ENCODE measurements at places on chromosomes 4 and X. TPM values are rescaled to one million over a fixed set of nuclear protein-coding genes. Genes with fewer than 3 reads are reported as not detected.

Gene HSFX1
- total RNA-seq = 0.89 TPM

Gene TFDP3
- not detected for total RNA-seq

DNA sequence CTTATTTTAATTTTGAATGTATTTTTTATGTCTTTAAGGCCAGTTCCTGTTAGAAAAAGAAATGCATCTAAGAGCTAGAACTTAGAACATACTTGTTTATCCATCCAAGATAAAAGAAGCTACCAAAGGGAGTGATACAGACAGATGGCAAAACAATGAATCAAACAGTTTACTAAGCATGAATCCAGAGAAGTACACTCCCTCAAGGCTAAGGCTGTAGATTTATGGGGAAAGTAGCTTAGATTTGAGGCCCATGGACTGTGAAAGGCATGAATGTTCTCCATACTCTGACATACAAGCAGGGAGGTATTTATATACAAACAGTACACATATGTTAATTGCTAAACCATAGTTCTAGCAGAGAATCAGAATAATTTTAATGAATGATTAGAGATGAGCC lies 255.3 kb upstream of the NRK start:
- no peak overlapping the region for H3K27ac ChIP-seq
- H3K36me3 ChIP-seq = no peaks in the 10 kb centered on the region
- H3K4me1 ChIP-seq = no peaks in the 10 kb centered on the region
- H3K4me3 ChIP-seq = no peak overlapping the region
- no peaks in the 10 kb centered on the region for H3K27me3 ChIP-seq
- DNase-seq = no peak

- H3K27me3 ChIP-seq = no peaks in the 10 kb centered on the region
- H3K27ac ChIP-seq = no peak overlapping the region
- H3K4me3 ChIP-seq = no peak overlapping the region
- H3K36me3 ChIP-seq = no peaks in the 10 kb centered on the region
- DNase-seq = no peak
- H3K4me1 ChIP-seq = no peaks in the 10 kb centered on the region
Measured at GRCh38 chr4:115537387-115537786, 424.0 kb upstream of the NDST4 start.

- H3K27me3 ChIP-seq = no peaks in the 10 kb centered on the region
- H3K4me1 ChIP-seq = peaks cover 46% of the 10 kb centered on the region
- DNase-seq = no peak
- peak overlapping the region; percentile 0 for H3K27ac ChIP-seq
- H3K36me3 ChIP-seq = peaks cover 31% of the 10 kb centered on the region
Measured at GRCh38 chrX:46576458-46576857, 2.9 kb downstream of the CHST7 start.

Gene BMP2K
- total RNA-seq = 23.2 TPM

- peaks cover 7% of the 10 kb centered on the region for H3K4me1 ChIP-seq
- no peak overlapping the region for H3K4me3 ChIP-seq
- DNase-seq = no peak
- H3K27me3 ChIP-seq = peaks cover 9% of the 10 kb centered on the region
- H3K36me3 ChIP-seq = no peaks in the 10 kb centered on the region
Measured at GRCh38 chr4:140867356-140867755, 111.2 kb upstream of the TBC1D9 start.

DNA sequence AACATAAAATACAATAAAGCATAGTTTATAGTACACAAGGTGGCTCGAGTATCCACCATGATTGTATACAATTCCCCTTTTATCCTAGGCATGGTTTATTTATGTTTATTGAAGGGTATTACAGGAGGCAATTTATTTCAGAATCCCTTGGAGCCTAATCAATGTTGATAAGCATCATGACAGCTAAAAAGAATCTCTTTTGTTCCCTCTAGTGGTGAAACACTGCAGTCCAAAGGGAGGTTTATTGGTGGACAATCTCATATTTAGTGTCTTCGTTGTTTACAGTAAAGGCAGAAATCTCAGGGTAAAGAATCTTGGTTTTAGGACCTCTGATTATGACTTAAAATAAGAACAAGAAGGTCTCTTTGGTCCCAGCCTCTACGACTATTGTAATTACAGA lies 1712.5 kb downstream of the C4orf33 start:
- no peak overlapping the region for H3K27ac ChIP-seq
- no peak for DNase-seq
- no peaks in the 10 kb centered on the region for H3K27me3 ChIP-seq

Gene KDM6A
- total RNA-seq = 27.6 TPM

GRCh38 chrX:46630141-46630540 lies 56.6 kb downstream of the CHST7 start:
- DNase-seq = no peak
- no peak overlapping the region for H3K4me3 ChIP-seq
- H3K27ac ChIP-seq = no peak overlapping the region
- peaks cover 21% of the 10 kb centered on the region for H3K36me3 ChIP-seq
- peaks cover 42% of the 10 kb centered on the region for H3K4me1 ChIP-seq

- peaks cover 18% of the 10 kb centered on the region for H3K36me3 ChIP-seq
- peaks cover 28% of the 10 kb centered on the region for H3K4me1 ChIP-seq
- no peak for DNase-seq
- no peak overlapping the region for H3K27ac ChIP-seq
- H3K27me3 ChIP-seq = no peaks in the 10 kb centered on the region
Measured at GRCh38 chr4:87078987-87079486, 141.4 kb downstream of the KLHL8 start.

- H3K27me3 ChIP-seq = no peaks in the 10 kb centered on the region
- no peak overlapping the region for H3K4me3 ChIP-seq
- DNase-seq = no peak
- no peaks in the 10 kb centered on the region for H3K4me1 ChIP-seq
Measured at GRCh38 chrX:79854469-79854868, 160.1 kb upstream of the TBX22 start.

DNA sequence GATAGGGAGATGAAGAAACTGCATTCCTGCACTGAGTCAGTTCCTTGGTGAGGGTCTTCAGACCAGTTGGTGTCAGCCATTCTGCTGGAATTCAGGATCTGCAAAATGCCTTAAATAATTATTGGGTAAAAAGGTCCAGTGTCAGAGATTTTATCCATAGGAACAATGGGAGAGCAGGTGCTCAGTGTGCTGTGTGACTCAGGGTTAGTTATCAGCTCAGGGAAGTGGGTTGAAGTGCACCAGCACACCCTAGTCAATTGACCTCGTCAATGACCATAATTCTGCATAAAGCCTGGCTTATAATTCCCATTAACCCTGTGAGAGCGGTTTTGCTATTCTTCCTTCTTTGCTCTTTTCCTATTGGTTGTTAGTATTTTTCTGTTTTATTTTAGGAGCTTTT lies 37.3 kb downstream of the HERC6 start:
- H3K27ac ChIP-seq = no peak overlapping the region
- DNase-seq = no peak
- H3K4me1 ChIP-seq = peaks cover 1% of the 10 kb centered on the region
- H3K36me3 ChIP-seq = peaks cover 61% of the 10 kb centered on the region

DNA sequence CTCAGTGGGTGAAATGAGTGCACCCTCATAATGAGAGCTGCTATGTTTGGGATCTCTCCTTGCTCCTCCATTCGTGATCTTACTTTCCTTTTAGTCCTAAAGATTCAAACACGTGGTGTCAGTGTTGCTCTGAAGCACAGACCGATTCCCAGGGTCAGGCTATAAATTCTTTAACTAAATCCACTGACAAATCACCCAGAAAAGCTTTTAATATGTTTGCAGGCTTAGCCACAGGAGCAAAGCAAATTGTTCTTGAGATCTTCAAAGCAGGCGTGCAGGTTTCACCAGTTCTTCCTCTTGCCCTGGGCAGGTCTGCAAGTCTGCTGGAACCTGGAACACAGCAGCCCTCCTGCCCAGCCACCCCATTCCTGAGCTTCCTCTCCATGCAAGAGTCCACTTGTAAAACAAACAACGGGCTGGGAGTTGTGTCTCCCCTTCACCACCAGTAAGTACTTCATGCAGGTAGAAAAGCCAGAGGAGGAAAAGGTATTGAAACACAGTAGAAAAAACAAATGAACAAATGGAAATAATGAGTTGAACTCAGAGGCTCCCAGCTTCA lies 70.1 kb upstream of the ENPP6 start:
- H3K4me3 ChIP-seq = no peak overlapping the region
- no peak for DNase-seq
- no peaks in the 10 kb centered on the region for H3K27me3 ChIP-seq

DNA sequence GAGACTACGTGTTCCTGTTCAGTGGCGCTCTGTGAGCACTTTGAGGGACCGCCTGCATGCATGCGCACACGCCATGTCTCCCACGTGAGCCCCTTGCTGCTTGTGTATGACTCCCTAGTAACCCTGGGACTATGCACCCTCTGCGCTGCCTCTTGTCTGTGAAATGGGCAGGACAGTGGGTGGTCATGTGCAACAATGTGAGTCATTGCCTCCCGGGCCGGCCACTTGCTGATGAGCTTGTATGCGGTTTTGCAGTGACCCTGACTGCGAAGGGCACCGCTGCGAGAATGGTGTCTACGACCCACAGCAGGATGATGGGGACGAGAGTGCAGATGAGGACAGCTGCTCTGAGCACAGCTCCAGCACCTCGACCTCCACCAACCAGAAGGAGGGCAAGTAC lies 61.4 kb downstream of the TNIP2 start:
- H3K27ac ChIP-seq = no peak overlapping the region
- H3K27me3 ChIP-seq = no peaks in the 10 kb centered on the region
- peaks cover 61% of the 10 kb centered on the region for H3K36me3 ChIP-seq
- H3K4me3 ChIP-seq = no peak overlapping the region
- DNase-seq = no peak

Gene TMPRSS11F
- not detected for total RNA-seq

GRCh38 chrX:75547783-75548182 lies 24.9 kb upstream of the ZDHHC15 start:
- H3K36me3 ChIP-seq = no peaks in the 10 kb centered on the region
- no peaks in the 10 kb centered on the region for H3K27me3 ChIP-seq
- no peak for DNase-seq
- H3K27ac ChIP-seq = no peak overlapping the region

Gene COX7B2
- total RNA-seq = not detected

- no peak overlapping the region for H3K27ac ChIP-seq
- H3K4me1 ChIP-seq = no peaks in the 10 kb centered on the region
- DNase-seq = no peak
- no peaks in the 10 kb centered on the region for H3K36me3 ChIP-seq
- H3K4me3 ChIP-seq = no peak overlapping the region
- no peaks in the 10 kb centered on the region for H3K27me3 ChIP-seq
Measured at GRCh38 chr4:31104577-31104976, 384.4 kb downstream of the PCDH7 start.

Gene TCP11X2
- total RNA-seq = not detected

GRCh38 chr4:104294811-104295210 lies 199.9 kb downstream of the CXXC4 start:
- no peaks in the 10 kb centered on the region for H3K4me1 ChIP-seq
- no peak overlapping the region for H3K4me3 ChIP-seq
- no peak for DNase-seq
- no peaks in the 10 kb centered on the region for H3K27me3 ChIP-seq
- no peaks in the 10 kb centered on the region for H3K36me3 ChIP-seq

GRCh38 chr4:13970349-13970748 lies 342.8 kb upstream of the BOD1L1 start:
- no peaks in the 10 kb centered on the region for H3K4me1 ChIP-seq
- DNase-seq = no peak
- H3K27ac ChIP-seq = no peak overlapping the region
- H3K27me3 ChIP-seq = no peaks in the 10 kb centered on the region
- H3K4me3 ChIP-seq = no peak overlapping the region

DNA sequence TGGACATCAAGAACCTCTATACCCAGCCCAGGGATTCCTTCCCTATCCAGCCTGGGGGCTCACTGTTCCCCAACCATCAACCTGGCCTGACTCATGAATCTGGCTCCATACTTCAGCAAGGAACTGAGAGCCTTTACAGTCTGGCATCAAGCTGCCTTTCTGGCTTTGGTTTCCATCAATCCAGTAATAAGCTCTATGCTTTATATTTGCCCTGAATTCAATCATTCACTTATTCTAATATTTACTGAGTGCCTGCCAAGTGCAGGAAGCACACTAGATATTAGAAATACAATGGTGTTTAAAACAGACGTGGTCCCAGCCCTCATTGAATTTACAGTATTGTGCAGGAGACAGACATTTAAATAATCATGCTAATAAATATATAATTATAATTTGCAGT lies 114.8 kb upstream of the PLAC1 start:
- peaks cover 24% of the 10 kb centered on the region for H3K36me3 ChIP-seq
- no peak overlapping the region for H3K4me3 ChIP-seq
- H3K4me1 ChIP-seq = no peaks in the 10 kb centered on the region
- DNase-seq = no peak

DNA sequence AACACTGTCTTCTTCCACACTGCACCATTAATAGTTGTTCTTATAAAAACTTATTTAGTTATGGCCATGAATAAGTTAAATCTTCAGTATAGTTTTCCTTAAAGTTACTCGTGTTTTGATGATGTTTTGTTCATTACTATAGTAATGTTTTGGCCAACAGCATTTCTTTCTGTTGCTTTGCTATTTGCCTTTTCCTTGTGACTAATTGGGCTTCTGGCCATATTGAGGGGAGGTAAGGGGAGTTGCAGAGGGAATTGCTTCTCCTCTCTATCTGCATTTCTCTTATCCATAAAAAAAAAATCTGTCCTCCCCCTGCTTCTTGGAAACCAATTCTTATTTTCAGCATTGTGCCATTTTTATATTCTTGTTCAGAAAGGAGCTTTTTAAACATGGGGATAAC lies 42.7 kb upstream of the ZCCHC12 start:
- no peaks in the 10 kb centered on the region for H3K4me1 ChIP-seq
- no peak overlapping the region for H3K27ac ChIP-seq
- H3K27me3 ChIP-seq = peaks cover 6% of the 10 kb centered on the region

DNA sequence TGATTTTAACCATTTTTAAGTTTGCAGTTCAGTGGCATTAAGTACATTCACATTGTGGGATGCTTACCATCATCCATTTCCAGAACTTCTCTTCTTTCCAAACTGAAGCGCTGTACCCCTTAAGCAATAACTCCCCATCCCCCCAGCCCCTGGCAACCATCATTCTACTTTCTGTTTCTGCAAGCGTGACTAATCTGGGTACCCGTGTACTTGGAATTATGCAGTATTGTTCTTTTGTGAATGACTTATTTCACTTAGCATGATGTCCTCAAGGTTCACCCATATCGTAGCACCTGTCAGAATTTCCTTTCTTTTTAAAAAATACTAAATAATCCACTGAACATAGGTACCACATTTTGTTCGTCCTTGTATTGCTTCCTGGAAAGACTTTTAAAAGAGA lies 32.9 kb downstream of the USP9X start:
- peaks cover 5% of the 10 kb centered on the region for H3K36me3 ChIP-seq
- peaks cover 75% of the 10 kb centered on the region for H3K4me1 ChIP-seq
- H3K27ac ChIP-seq = peak overlapping the region; percentile 80
- H3K27me3 ChIP-seq = no peaks in the 10 kb centered on the region
- peak; percentile 45 for DNase-seq

Data from activated CD4-positive, alpha-beta T cell treated with anti-CD3 and anti-CD28 coated beads, Interleukin-2, amount 10 ng/mL, durations not matched to agents 7 days and 5 days (primary cell).